Thoracic aorta (tissue), 2 donors: ENCODE measurements at places on chromosomes 3 and 15.

- DNase-seq, result no peak
Measured at GRCh38 chr3:148318240-148318639, 379.5 kb upstream of the AGTR1 start.

- DNase-seq, result no peak
Measured at GRCh38 chr3:106811376-106811775, 565.9 kb upstream of the CCDC54 start.

DNA sequence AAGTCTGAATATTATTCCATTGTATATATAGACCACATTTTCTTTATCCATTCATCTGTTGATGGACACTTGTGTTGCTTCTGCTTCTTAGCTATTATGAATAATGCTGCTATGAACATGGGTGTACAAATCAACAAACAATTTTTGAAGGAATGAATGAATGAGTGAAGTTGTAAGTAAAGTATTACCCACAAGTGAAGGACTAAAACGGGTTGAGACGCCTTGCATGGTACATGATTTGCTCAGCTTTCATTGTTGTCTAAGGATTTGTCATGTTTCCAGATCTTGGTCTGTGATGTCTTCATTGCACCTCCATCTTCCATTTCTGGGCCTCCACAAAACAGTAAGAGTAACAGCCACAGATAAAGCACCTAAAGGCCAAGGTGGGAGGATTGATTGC, 20.5 kb downstream of the IFT122 start:
- no peak for DNase-seq

GRCh38 chr3:146277953-146278631, 27.2 kb upstream of the PLSCR4 start:
- DNase-seq, result no peak

- DNase-seq, result no peak
Measured at GRCh38 chr3:43995547-43996378, 245.9 kb upstream of the TOPAZ1 start.

- no peak for DNase-seq
Measured at GRCh38 chr15:75091814-75092213, 68.4 kb downstream of the PPCDC start.
